Forelimb muscle (tissue), 1 donor: ENCODE measurements at places on chromosomes 7 and 10. TPM values are rescaled to one million over a fixed set of nuclear protein-coding genes. Genes with fewer than 3 reads are reported as not detected.

Gene ASZ1
- polyA plus RNA-seq, result not detected

DNA sequence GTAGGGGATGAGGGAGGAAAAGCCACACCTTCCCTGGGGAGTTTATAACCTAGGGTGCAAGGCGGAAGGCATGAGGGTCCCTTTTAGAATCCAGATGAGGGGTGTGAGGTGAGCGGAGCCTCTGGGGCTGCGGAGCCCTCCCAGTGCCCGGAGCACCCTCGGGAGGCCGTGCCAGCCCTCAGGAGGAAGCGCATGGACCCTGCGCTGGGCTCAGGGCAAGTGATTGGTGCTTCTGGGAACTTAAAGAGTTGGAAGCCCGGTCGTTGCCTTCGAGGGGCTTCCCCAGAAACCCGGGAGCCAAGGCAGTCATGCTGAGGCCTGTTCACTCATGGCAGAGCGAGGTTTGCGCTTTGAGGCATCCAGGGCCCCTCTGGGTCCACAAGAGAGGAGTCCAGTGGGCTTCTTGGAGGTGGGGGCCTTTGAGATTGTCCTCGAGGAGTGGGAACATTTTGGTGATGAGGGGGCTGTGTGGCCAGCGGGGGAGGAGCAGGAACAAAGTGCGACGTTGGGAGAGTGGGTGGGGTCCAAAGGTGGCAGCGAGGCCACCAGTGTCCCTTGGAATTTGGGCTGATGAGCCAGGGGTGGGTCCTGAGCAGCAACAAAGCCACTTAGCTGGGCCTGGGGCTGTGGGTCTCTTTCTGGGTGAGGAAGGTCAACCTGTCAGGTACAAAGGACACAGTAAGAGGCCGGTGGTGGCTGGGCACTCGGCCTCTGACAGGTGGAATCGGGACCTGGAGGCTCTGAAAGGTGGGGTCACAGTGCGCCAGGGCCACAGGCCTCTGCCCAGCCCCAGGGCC, 79.9 kb downstream of the MKI67 start:
- DNase-seq, result no peak

Gene MCM10
- polyA plus RNA-seq, result 3.9 TPM

- no peak for DNase-seq
Measured at GRCh38 chr7:35548291-35548690, 146.6 kb downstream of the HERPUD2 start.
